ENCODE measurements at places on chromosomes 16 and 17. TPM values are rescaled to one million over a fixed set of nuclear protein-coding genes. Genes with fewer than 3 reads are reported as not detected.

DNA sequence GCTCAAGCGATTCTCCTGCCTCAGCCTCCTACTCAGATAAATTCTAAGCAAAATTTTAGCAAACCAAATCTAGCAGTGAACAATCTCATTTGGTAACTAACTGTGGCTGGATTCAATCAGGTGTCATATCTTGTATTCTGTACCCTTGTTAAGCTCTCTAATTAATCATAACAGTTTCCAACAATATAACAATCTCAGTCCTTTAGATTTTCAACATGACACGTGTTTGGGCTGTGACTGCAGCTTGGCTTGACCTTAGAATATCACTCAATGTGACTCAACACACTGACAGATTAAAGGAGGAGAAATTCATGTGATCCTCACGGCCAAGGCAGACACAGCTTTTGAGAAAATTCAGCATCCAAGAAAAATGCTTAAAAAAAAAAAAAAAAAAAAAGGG lies 133.6 kb downstream of the BANP start:
- peaks cover 10% of the 10 kb centered on the region for H3K4me1 ChIP-seq
- no peak overlapping the region for H3K27ac ChIP-seq
- H3K27me3 ChIP-seq: peaks cover 1% of the 10 kb centered on the region

GRCh38 chr16:47826070-47826469 lies 329.7 kb downstream of the ABCC12 start:
- no peaks in the 10 kb centered on the region for H3K36me3 ChIP-seq
- DNase-seq: no peak
- H3K4me3 ChIP-seq: no peak overlapping the region
- H3K4me1 ChIP-seq: no peaks in the 10 kb centered on the region
- no peak overlapping the region for H3K27ac ChIP-seq

DNA sequence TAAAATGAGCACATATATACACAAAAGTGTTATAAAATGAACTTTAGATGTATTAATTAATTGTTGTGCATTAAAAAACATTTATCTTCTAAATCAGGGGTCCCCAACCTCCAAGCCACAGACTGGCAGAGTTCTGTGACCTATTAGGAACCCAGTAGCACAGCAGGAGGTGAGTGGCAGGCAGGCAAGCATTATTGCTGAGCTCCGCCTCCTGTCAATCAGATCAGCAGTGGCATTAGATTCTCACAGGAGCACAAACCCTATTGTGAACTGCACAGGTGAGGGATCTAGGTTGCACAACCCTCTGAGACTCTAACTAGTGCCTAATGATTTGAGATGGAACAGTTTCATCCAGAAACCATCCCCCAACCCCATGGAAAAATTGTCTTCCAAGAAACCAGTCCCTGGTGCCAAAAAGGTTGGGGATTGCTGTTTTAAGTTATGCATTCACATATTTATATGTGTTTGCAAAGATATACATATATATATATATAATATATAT lies 583.7 kb downstream of the KCNJ2 start:
- no peaks in the 10 kb centered on the region for H3K36me3 ChIP-seq
- no peaks in the 10 kb centered on the region for H3K27me3 ChIP-seq
- no peak overlapping the region for H3K27ac ChIP-seq

Gene CCL17
- not detected for total RNA-seq

- no peak for DNase-seq
- H3K36me3 ChIP-seq: no peaks in the 10 kb centered on the region
- H3K4me1 ChIP-seq: peaks cover 7% of the 10 kb centered on the region
- peaks cover 4% of the 10 kb centered on the region for H3K27me3 ChIP-seq
- no peak overlapping the region for H3K4me3 ChIP-seq
Observed at GRCh38 chr16:48136547-48137360, 19.0 kb downstream of the ABCC12 start.

DNA sequence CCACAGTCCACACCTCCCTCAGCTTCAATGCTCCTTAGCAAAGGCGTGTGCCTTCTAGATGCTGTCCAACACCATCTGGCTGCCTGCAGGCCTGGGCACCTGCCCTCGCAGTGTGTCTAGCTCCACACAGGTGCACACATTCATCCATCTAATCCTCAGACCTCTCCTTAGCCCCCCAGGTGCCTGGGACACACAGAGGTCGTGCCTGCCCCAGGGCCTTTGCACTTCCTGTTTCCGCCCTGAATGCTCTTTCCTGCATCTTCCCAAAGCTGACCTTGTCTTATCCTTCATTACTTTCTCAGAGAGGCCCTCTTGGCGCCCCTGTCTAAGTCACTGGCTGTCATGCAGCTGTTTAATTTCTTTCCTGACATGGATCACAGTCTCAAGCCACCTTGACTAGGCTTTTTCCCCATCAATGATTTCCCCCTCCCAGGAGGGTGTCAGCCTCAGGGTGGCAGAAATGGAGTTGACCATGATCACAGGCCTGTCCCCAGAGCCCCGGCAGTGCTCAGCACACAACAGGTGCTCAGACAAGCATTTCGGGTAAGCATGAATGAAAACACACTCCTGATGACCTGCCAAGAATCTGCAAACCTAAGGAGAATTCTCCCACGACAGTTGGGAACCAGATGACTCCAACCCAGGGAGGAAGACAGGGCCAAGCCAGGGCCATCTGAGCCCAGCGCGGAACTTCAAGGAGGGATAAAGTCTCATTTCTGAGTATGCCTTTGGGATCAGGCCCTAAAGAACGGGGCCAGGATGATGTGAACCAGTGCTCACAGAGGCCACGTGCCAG lies 76.3 kb downstream of the LITAF start:
- no peaks in the 10 kb centered on the region for H3K36me3 ChIP-seq
- H3K27me3 ChIP-seq: peaks cover 5% of the 10 kb centered on the region
- H3K4me3 ChIP-seq: no peak overlapping the region
- H3K27ac ChIP-seq: no peak overlapping the region
- peaks cover 12% of the 10 kb centered on the region for H3K4me1 ChIP-seq
- DNase-seq: no peak

Gene HS3ST2
- not detected for total RNA-seq

- no peaks in the 10 kb centered on the region for H3K27me3 ChIP-seq
- no peak overlapping the region for H3K27ac ChIP-seq
- peak; percentile 60 for DNase-seq
- H3K36me3 ChIP-seq: peaks cover 28% of the 10 kb centered on the region
- H3K4me1 ChIP-seq: peaks cover 20% of the 10 kb centered on the region
Observed at GRCh38 chr17:14038206-14038605, 31.1 kb upstream of the COX10 start.

DNA sequence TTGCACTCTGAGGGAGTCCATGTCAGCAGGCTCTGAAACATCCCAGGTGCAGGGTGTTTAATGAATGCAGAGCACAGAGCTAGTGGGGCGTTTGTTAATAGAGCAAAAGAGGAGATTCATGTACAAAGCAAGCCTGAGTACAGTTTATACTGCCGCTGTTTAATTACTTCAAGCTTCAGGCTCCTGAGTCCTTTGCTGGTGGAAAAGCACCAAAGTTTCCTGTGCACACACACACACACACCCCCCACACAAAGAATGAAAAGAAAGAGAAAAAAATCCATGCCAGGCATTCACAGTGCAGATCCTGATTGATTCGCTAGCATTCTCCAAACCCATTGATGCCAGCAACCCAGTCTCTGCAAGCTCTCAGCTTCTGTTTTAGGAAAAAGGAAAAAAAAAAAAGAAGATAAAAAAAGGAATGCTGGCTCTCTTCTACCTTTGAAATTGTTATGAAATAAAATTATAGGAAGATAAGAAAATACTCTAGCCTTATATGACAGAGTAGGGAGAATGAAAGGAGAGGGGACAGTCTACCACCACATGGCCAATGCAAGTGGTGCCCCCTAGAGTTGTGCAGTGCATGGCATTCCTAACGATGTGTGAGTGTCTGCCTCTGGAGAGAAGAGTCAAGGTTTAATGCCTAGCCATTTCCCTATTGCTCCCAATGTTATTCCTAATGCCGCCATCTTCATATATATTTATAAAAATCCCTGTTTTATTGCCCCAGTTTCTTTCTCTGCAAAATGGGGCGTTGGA lies 216.5 kb downstream of the TMEM114 start:
- no peaks in the 10 kb centered on the region for H3K4me1 ChIP-seq
- DNase-seq: no peak
- H3K27ac ChIP-seq: no peak overlapping the region
- H3K27me3 ChIP-seq: no peaks in the 10 kb centered on the region

DNA sequence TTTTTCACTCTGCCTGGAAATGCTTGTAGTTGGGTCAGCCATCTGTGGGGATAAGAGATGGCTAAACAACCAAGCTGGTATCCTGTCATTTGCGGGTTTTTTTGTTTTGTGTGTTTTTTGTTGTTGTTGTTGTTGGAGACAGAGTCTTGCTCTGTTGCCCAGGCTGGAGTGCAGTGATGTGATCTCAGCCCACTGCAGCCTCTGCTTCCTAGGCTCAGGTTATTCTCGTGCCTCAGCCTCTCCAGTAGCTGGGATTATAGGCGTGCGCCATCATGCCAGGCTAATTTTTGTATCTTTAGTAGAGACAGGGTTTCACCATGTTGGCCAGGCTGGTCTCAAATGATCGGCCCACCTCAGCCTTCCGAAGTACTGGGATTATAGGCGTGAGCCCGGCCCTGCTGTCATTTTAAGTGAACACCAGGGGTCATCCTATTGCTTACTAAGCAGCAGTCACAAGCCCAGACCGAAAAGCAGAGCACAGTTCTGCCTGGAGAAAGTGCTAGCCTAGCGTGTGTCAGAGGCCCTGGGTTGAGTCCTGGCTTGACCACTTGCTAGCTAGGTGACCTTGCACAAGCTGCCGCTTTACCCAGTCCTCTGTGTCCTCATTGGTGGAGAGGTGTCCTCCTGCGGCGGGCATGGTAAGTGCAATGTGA lies 4.6 kb downstream of the SMCR8 start:
- peak; percentile 55 for DNase-seq
- H3K4me3 ChIP-seq: peak overlapping the region; percentile 15
- peaks cover 47% of the 10 kb centered on the region for H3K4me1 ChIP-seq
- peaks cover 18% of the 10 kb centered on the region for H3K36me3 ChIP-seq

GRCh38 chr16:30108059-30108850 lies 5.1 kb downstream of the GDPD3 start:
- DNase-seq: no peak
- H3K4me1 ChIP-seq: peaks cover 10% of the 10 kb centered on the region
- no peak overlapping the region for H3K4me3 ChIP-seq

- H3K27ac ChIP-seq: no peak overlapping the region
- peaks cover 3% of the 10 kb centered on the region for H3K27me3 ChIP-seq
- peaks cover 12% of the 10 kb centered on the region for H3K4me1 ChIP-seq
- DNase-seq: peak; percentile 18
Observed at GRCh38 chr17:40363111-40363827, 1.3 kb downstream of the GJD3 start.

DNA sequence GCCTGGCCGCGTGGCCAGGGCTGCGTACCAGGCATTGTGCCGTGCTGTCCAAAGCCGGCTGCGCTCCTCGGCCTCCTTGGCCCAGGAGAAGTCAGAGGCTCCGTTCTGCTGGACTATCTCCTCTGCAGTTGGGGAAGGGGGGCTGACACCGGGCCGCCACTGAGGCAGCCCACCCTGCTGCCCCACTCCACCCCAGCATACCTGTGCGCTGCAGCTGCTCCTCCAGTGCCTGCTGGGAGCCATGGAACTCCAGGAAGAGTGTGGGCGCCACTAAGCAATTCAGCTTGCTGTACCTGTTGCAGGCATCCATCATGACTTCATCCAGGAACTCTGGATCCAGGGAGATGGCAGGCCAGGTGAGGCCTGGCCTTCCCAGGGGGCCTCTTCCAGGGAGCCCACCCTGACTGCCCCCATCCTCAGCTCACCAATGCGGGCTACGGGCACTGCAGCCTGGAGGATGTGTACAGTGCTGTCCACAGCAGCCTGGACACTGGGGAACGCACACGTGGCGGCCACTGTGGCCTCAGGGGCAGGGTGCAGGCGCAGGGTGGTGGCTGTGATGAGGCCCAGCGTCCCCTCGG lies 2.9 kb downstream of the LDHD start:
- no peak for DNase-seq
- no peak overlapping the region for H3K4me3 ChIP-seq
- peaks cover 35% of the 10 kb centered on the region for H3K4me1 ChIP-seq
- no peaks in the 10 kb centered on the region for H3K36me3 ChIP-seq
- peaks cover 4% of the 10 kb centered on the region for H3K27me3 ChIP-seq

Gene EPX
- not detected for total RNA-seq

DNA sequence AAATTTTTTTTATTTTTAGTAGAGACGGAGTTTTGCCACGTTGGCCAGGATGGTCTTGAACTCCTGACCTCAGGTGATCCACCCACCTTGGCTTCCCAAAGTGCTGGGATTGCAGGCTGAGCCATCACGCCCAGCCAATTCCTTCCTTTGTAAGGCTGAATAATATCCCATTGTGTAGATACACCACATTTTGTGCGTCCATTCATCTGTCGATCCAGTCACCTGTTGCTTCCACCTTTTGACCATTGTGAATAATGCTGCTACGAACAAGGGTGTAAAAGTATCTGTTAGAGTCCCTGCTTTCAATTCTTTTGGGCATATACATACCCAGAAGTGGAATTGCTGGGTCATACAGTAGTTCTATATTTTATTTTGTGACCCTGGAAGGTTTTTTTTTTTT lies 15.3 kb downstream of the TRPV2 start:
- H3K27ac ChIP-seq: no peak overlapping the region
- H3K4me1 ChIP-seq: no peaks in the 10 kb centered on the region
- H3K4me3 ChIP-seq: no peak overlapping the region
- peaks cover 2% of the 10 kb centered on the region for H3K27me3 ChIP-seq
- H3K36me3 ChIP-seq: no peaks in the 10 kb centered on the region

- DNase-seq: no peak
- H3K4me1 ChIP-seq: peaks cover 6% of the 10 kb centered on the region
- no peak overlapping the region for H3K27ac ChIP-seq
- no peak overlapping the region for H3K4me3 ChIP-seq
- peaks cover 31% of the 10 kb centered on the region for H3K36me3 ChIP-seq
- H3K27me3 ChIP-seq: no peaks in the 10 kb centered on the region
Observed at GRCh38 chr17:35138218-35138617, 3.9 kb downstream of the NLE1 start.

All from HFFc6 (cell line).